NCI-H2029 treated with DMSO at 0.1 percent for 48 hours (cell line): ENCODE measurements at places on chromosomes 13 and 19.
A peak's percentile ranks its signal among the peaks of the same experiment; 100 is the strongest.

GRCh38 chr13:29937841-29938240 lies 87.4 kb upstream of the UBL3 start:
- no peak for DNase-seq

DNA sequence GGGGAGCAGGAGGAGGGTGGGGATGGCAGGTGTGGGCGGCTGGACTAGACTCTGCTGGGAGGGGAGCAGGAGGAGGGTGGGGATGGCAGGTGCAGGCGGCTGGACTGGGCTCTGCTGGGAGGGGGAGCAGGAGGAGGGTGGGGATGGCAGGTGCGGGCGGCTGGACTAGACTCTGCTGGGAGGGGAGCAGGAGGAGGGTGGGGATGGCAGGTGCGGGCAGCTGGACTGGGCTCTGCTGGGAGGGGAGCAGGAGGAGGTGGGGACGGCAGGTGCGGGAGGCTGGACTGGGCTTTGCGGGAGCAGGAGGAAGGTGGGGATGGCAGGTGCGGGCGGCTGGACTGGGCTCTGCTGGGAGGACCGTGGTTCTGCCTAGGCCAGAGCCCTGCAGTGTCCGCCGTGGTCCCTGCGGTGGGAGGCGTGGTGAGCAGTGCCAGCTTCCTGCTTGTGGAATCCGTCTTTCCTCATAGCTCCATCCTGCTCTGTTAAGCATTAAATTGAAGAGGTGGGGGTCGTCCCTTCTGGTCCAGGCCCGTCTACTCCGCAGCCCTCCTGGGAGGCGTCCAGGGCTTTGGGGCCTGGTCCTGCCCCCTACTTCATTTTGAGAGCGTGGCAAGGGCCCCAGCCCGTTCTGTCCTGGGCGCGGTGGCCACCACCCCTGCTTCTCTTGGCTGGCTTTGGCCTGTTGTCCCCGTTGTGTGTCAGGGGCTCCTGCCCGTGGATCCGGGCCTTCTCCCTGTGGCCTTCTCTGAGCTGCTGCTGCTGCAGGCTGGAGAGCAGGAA lies 4.7 kb downstream of the SPPL2B start:
- peak; percentile 83 for DNase-seq

GRCh38 chr19:4399812-4400134 lies 574 bp downstream of the SH3GL1 start:
- no peak for DNase-seq

DNA sequence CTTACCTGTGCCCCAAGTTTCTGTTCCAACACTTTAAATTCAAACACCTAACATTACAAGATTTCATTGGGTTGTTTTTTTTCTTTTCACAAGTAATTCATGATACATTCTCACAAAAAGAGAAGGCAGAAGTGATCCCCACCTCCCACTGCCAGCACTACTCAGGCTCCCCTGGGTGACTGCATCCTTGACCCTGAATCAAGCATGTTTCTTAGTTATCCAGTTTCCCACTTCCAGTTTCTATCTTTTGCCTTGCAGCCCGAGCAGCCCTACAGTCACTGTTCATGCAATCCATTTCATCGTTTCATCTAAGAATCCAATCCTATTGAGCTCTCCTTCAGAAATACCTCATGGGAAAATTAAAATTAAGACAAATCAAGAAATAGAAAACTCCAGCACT lies 61.4 kb downstream of the RNASEH2B start:
- DNase-seq: no peak

DNA sequence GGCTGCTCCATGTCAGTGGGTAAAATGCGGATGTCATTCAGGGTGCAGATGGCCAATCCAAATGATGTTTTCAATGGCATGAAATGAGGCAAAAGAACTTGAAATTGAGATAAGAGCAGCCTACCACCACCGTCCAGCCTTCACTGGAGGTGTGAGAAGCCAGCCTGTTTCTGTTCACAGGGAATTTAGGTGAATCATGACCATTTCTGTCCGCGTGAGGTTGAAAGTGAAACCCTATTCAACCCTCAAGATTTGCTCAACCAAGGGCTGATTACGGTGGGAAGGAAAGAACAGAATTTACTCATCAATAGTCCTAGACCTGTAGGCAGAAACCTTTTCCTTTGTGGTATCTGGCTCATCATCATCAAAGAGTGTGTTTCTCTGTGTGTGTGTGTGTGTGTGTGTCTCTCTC lies 370.7 kb downstream of the COG6 start:
- DNase-seq: no peak

DNA sequence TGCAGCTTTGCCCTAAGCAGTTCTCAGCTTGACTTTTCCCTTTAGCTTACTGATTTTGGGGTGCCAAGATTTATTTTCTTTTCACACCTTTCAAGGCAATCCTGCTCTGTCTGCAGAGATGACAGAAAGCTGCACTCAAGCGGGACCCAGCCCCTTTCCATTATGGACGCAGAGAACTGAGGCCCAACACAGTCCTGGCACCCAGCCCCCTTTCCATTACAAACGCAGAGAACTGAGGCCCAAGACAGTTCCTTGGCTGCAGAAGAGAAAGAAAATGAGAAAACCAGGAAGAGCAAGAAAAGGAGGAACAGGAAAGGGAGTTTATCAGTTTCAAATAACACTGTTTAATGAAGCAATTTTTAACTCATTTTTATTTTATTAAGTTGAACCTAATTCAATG lies 36.8 kb upstream of the ATP11A start:
- no peak for DNase-seq

DNA sequence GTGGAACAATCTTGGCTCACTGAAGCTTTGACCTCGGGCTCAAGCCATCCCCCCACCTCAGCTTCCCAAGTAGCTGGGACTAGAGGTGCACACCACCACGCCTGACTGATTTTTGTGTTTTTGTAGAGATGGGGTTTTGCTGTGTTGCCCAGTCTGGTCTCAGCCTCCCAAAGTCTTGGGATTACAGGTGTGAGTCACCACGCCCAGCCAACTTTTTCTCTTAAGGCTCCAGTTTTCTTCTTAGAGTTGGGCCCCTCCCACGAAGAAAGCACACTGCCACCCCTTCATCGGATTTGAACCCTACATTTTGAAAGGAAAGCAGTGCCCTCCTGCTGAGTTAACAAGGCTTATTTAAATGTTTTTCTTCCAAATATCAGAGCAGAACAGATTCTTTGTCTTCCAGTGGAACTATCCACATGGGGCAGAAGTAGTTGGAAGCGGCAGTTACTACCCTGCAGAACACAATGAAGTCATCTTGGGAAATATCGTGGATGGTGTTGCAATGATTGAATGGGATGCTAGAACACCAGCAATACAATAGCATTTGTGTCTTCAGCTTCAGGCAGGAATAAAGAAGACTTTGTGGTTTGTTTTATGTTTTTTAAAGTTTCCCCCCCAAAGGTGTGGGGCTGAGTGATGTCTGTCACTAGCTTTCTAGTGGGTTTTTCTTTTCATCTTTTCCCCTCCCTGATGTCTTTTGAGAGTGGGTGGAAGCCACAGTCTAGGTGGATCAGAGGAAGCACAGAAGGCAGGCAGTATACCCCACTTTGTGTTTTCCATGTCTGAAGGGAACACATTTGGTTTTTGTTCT lies 8.9 kb downstream of the ACTN4 start:
- DNase-seq: no peak

DNA sequence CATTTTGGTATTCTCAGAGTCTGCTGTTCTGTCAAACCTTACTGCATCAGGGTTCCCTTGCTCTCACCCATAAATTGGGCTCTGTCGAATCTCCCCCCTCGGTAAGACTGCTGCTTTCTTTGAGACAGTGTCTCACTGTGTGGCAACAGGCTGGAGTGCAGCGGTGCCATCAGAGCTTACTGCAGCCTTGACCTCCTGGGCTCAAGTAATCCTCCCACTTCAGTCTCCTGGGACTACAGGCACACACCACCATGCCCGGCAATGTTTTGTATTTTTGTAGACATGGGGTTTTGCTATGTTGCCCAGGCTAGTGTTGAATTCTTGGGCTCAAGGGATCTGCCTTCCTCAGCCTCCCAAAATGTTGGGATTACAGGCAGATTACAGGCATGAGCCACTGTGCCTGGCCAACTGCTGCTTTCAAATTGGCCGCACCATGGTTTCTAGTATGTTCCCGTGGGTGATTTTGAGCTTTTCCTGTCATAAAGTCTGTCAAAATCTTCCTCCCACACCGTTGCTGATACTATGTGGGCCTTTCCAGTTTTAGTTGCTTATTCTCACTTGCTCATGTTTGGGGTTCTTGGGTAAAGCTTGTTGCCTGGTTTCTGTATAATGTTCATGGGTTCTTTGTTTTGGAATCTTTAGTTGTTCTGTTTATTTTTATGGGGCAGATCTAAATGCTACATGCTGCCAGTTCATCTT lies 10.6 kb downstream of the RFC3 start:
- no peak for DNase-seq

- no peak for DNase-seq
Observed at GRCh38 chr13:47463726-47464125, 537.3 kb downstream of the SUCLA2 start.

GRCh38 chr13:85666356-85666755 lies 132.9 kb downstream of the SLITRK6 start:
- DNase-seq: no peak

GRCh38 chr19:48371367-48371766 lies 7.2 kb downstream of the SYNGR4 start:
- no peak for DNase-seq

DNA sequence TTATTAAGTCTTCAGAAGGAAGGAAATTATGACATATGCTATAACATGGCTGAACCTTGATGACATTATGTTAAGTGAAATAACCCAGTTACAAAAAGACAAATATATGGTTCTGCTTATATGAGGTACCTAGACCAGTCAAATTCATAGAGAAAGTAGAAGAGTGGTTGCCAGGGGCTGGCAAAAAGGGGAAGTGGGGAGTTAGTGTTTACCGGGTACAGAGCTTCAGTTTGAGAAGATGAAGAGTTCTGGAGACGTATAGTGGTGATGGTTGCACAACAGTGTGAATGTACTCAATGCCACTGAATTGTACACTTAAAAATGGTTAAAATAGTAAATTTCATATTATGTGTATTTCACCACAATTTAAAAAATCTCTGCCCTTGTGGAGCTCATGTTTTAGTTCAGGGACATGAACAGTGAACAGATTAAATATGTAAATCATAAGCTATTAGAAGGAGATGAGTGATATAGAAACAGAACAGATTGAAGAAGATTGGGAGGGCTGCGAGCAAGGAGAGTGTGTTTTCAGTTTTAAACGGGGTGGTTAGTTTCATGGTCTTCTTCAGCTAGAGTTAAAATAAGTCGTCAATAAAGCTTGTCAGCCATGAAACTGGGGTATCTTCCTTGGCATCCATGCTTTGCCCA lies 355.2 kb downstream of the KCNRG start:
- no peak for DNase-seq
